Adrenal gland (tissue), 19 donors: ENCODE measurements at places on chromosomes 7 and 10. TPM values are rescaled to one million over a fixed set of nuclear protein-coding genes. Genes with fewer than 3 reads are reported as not detected.

GRCh38 chr7:103474956-103475355 is 28.9 kb upstream of the SLC26A5 start:
- DNase-seq, result no peak

GRCh38 chr7:38506004-38506403 is 125.2 kb downstream of the AMPH start:
- no peak for DNase-seq

GRCh38 chr7:4792537-4793126 is 17.2 kb downstream of the AP5Z1 start:
- no peak for DNase-seq

DNA sequence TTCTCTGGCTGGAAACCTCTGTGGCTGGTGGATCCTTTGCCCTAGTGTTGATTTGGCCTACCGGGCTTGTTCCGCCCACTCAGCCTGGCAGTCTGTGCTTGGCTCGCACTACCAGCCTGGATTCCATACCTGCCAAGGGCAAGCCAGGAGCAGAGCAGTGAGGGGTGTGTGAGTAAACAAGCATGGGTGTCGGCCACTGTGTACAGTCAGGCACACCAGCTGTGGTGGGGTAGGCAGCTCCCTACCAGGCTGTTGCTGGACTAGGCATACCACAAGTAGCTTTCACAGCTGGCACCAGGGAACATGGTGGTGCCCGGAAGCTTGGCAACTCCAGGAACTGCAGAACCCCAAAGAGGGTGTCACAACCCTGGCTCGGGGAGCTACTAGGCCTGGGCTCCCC is 942.9 kb upstream of the LRRN3 start:
- DNase-seq, result no peak

DNA sequence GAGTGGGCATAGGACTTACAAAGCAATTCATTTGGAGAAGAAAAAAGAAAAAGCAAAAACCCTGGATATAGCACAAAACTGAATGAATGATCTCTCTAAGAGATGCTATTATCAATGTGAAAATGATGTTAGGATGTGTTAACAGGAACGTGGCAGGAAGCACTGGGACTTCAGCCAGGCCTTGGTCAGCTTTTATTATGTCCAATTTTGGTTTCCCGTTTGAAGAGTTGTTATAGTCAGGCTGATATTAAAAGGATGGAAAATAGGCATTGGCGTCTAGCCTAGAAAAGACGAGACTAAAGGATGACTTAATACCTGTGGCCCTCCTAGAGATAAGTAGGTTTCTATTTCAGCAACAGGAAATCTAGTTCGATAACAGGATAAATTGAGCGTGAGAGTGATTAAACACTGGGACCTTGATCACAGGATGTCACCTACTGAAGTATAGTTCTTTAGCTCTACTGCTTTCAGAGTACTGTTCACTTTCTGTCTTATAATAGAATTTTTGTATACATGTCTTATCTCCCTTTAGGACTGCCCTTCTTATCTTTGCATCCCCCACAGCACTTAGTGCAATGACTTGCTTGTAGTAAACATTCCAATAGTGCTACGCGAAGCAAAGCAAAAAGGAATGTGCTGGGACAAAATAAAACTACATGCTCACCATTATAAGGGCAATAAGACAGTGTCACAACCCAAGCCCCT is 99.8 kb upstream of the AGBL3 start:
- no peak for DNase-seq

- no peak for DNase-seq
Measured at GRCh38 chr7:26584326-26584725, 280.1 kb downstream of the SKAP2 start.

- no peak for DNase-seq
Measured at GRCh38 chr7:55087521-55087961, 68.7 kb downstream of the EGFR start.

DNA sequence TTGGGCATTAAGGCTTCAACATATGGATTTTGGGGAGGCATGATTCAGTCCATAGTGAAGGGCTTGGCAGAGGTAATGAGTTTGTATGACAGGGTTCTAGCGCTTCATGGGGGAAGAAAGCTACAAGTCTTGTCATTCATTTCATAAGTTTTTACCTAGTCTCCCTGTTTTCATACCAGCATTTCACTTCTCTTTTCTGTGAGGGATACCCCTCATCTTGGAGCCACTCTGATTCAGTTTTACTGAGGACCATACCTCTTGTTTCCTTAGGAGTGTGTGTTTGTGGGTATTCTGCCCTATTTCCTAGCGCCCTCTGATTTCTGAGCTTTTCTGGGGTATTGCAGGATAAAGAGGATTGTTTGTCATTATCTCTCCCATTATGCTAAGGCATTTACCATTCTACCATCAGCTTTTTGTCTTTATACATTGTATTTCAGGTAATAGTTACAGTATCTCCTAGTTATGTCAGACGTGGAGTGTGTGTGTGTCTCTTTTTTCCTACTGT is 6.8 kb downstream of the RSBN1L start:
- no peak for DNase-seq

DNA sequence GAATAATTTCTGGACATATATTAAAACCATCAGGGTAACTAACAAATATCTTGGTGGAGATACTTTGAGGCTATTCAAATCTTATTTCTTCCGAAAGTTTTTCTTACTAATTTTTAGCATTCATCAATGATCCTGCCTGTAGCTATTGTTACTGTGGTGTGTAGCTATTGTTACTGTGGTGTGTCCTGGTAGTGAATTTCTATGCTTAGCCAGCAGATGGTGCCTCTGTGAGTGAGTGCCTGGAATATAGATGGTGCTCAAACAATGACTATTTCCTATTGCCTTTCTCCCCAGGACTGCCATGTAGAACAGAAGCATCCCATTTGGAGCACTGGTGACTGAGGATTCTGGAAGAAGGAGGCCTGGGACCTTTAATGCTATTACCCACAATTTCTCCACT is 245.7 kb downstream of the CCSER2 start:
- DNase-seq, result no peak

- DNase-seq, result no peak
Measured at GRCh38 chr10:6503171-6503570, 76.9 kb downstream of the PRKCQ start.

- DNase-seq, result peak; percentile 89
Measured at GRCh38 chr7:155860840-155861479, 48.7 kb upstream of the SHH start.

GRCh38 chr7:32582036-32582435 is 86.7 kb downstream of the AVL9 start:
- no peak for DNase-seq

DNA sequence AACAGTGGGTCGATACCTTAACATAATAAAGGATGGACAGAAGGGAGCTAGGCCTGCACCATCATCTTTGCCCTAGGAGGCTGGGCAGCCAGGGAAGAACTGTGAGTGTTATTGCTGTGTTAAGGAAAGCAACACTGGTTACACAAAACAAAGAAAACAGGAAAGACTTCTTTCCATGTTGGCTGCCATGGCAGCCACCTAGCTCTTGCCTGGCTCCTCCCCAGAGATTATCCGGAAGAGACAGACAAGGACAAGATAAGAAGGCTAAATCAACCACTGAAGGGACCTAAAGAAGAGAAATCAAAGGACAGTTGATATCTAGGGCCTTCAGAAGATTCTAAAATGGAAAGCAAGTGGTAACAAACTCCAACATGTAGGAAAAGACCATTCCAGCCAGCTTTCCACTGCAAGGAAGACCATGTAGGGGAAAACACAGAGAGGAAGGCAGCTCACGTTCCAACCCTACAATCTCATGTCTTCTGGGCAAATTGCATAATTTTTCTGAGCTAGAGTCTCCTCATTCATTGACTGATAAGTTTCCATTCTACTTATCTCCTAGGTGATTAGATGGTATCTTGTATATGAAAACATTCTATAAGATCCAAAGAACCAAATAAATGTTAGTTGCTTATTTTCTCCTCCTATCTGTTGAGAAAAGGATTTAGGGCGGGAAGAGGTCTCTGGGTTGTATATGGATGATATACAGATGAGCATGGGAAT is 51.2 kb downstream of the SP8 start:
- DNase-seq, result no peak

- DNase-seq, result peak; percentile 27
Measured at GRCh38 chr7:143490717-143491306, 13.1 kb downstream of the TAS2R41 start.

GRCh38 chr10:78931321-78932053 is 137.3 kb upstream of the ZMIZ1 start:
- DNase-seq, result peak; percentile 57

DNA sequence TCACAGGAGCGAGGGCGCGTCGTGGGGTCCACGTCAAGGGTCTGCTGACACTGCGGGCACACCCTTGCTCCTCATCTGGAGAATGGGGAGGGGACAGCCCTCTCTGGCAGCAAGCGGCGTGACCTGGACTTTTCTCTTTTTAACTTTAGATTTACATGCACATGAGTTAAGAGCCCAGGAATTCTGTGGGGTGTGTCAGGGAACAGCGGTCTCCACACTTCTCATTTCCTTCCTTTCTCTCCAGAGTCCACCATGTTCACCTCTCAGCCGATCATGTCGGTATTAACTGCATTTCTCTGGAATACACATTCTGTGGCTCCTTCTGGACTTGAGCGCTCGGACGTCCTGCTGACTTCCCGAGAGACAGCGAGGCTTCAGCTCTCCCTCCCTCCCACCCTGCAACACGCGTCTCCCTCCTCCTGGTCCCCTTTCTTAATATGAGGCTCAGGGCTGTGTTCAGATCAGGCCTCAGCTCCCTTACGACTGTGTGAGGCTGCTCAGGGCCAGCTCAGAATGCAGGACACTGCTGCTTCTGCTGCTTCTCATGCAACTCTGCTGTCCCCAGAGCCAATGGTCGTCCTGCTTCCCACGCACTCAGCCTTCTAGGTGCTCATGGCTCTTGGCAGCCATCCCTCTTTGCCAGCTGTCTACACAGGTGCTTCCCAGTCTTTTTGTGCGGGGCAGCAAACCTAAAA is 261.3 kb downstream of the ELFN1 start:
- no peak for DNase-seq

AKR1C8 gene
- total RNA-seq, result not detected

TMEM176B gene
- 39.6 TPM for total RNA-seq

FAM25A gene
- 2.0 TPM for total RNA-seq

NCF1 gene
- 37.1 TPM for total RNA-seq

HOXA3 gene
- total RNA-seq, result 3.9 TPM

GNGT1 gene
- not detected for total RNA-seq
